CD14-positive monocyte (primary cell): ENCODE measurements at places on chromosomes 2 and 18.

GRCh38 chr2:216720722-216721121 is 25.4 kb upstream of the IGFBP5 start:
- DNase-seq = no peak

- no peak for DNase-seq
Measured at GRCh38 chr2:200258081-200258480, 48.4 kb upstream of the SPATS2L start.

- no peak for DNase-seq
Measured at GRCh38 chr2:104854498-104855220, 744 bp downstream of the POU3F3 start.

DNA sequence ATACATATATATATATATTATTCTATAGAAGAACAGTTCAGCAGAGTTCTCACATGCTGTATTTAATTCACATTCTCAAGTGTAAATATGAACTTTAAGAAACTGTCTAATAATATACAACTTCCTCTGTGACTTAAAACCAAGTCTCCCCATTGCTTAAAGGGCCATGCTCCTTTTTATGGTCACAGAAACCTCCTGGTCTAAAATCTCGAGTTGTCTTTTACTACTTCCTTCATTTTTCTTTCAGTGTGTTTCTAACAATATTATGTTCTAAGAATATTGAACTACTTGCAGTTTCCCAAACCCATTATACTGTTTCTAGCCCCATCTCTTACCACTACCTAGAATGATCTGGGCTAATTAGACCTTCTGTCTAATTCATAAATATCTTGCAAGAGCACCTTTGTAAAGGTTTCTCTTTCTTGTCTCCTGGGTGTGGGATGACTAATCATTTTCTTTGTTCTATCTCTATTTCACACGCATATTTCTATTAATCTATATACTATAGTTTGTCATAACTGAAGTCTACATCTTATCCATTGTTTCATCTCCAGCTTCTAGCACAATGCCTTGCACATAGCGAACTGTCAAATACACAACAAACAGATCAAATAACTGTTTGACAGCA is 48.8 kb downstream of the ERBB4 start:
- DNase-seq = no peak

DNA sequence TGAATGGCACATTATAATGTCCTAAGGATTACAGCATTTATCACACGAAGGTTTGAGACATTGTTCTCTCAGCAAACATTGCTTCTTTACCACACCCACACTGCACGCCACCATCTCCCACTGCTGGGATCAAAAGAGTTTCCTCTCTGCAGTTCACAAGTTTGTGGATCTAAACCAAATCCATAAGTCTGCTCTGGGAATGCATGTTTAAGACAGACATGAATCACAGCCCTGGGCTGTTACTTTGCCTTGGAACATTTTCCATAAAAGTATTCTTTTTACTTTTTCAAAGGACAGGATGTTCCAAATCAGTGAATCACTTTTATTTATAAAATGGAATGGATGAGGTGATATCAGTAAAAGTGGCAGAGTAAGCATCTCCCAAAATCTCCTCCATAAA is 36.1 kb downstream of the STPG4 start:
- no peak for DNase-seq

DNA sequence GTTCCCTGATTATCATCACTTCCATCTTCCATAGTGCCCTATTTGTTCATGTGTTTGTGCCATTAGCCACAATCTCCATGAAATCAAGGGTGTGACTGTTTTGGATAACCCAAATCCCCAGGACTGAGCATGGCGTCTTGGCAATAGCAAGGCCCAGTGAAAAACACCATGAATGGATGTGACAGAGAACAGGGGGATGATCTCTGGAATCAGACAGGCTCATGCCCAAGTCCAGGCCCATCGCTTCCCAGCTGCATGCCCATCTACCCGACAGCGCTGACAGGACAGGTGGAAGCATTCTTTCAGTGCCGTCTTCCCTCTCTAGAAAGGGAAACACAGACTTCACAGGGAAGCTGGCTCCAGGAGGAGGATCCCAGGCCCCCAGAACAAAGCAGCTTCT is 50.0 kb downstream of the HDLBP start:
- no peak for DNase-seq

GRCh38 chr2:208017721-208018120 is 7.6 kb downstream of the PLEKHM3 start:
- DNase-seq = peak; percentile 40

DNA sequence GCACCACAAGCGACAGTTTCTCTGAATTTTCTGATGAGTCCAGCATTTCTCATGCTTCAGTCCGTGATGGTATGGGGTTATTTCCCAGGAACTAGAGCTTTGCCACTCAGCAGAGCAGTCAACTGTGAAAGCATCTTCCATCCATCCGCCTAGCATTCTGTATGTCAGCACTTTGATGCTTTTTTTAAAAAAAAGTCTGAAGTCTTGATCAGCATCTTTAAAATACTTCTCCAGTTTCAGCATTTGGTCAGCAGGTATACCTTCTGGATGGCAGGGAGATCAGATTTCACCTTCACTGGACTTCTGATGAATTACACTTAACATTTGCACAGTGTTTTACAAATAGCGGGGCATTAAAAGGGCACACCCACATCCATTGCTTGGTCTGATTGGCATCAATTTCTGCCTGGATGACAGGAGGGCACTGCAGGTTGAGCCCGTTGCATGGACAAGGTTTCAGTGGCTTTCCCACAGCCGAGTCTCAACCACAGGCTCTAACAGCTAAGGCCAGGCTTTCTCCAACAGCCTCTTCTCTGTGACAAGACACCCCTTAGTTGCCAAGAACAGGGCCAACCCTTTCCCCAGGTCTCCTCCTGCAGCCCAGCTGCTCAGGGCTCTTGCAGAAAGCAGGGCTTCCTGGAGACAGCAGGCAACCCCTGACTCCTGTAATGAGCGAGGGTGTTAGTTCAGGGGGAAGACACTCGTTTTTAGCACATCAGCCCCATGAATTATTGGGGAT is 54.0 kb downstream of the EMILIN2 start:
- no peak for DNase-seq

GRCh38 chr18:28791101-28791500 is 614.2 kb upstream of the CDH2 start:
- DNase-seq = no peak

DNA sequence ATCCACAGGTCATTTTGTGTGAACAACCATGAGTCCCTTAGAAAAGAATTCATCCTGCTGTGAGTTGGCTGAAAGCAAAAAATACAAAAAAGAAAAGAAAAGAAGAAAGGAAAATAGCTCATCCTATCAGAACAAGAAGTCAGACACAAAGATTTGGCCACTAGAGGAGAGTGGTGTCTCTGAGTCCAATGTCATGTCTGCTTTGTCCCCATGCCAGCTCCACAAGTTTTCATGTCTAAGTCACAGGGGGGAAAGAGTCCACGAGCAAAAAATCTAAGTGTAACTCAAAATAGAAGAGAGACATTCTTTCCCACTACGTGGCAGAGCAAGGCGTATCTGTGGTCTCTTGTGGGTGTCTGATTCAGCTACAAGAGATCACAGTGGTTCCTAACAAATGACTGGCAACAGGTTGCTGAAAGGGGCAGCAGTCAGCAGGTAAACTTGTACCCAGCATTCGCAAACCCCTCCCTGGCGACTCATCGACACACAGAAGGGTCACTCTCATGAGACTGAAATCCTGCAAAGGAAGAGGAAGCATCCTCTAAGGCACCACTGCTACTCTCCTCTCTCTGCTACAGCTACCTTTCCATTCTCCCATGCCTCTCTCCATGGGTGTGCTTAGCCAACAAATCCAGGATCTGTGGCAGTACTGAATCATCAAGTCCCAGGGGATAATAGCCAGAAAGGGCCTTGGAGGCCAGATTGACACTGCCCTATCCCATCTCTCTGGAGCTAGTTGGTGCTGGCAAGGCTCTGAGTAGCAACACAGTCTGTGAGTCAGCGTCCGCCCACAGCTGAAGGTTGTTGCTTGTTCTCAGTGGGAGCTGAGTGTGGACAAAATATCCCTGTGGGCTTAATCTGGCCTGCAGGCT is 123.0 kb upstream of the SLC39A10 start:
- peak; percentile 53 for DNase-seq

GRCh38 chr2:37189452-37190153 is 1.1 kb upstream of the SULT6B1 start:
- peak; percentile 69 for DNase-seq

DNA sequence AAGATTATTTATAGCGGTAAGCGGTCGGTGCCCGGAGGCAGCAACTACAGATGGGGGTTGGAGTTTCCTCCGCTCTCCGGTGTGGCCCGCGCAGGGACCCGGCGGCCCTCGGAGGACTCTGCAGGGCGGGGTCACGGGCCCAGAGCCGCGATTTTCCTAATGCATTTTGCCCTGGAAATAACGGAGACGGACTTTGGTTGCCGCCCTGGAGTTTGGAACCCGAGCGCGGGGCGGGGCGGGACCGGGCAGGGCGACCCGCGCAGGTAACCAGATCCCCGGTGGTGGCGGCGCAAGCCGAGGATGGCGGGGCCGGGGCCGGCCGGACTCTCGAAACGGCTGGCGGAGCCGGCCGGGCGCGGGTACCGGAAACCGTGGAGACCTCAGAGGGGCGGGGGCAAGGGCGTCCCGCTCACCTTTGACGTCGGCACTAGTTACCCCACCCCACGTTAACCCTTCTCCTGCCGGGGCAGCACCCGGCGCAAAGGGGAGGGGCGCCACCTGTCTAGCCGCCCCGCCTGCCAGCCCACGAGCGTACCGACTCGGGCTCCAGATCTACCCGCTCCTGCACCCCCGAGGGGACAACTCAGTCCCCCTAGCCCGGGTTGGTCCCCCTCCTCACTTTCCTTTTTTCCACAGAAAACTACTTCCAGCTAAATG is 2.9 kb downstream of the CYP26B1 start:
- no peak for DNase-seq

- DNase-seq = no peak
Measured at GRCh38 chr2:216985658-216986141, 125.8 kb upstream of the TNP1 start.

- DNase-seq = peak; percentile 99
Measured at GRCh38 chr2:157420771-157421323, 23.0 kb downstream of the CYTIP start.

- DNase-seq = no peak
Measured at GRCh38 chr2:60534052-60534685, 19.3 kb downstream of the BCL11A start.

GRCh38 chr2:186879312-186879711 is 30.3 kb upstream of the ZSWIM2 start:
- no peak for DNase-seq

DNA sequence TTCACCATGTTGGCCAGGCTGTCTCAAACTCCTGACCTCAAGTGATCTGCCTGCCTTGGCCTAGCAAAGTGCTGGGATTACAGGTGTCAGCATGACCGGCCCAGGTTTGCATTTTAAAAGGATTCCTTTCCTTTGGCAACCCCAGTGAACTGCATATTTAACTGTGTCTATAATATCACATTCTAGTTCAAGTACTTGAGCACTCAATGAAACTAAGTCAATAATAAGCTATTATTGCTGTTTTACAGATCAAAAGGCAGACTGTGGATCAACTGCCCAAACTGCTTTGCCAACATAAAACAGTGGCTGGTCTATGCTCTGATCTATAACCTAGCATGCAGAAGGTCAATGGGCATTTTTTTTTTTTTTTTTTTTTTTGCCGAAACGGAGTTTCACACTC is 144.5 kb downstream of the USP34 start:
- DNase-seq = no peak

GRCh38 chr2:71610671-71611070 is 157.3 kb downstream of the DYSF start:
- no peak for DNase-seq

GRCh38 chr2:120300385-120300784 is 45.6 kb upstream of the INHBB start:
- no peak for DNase-seq

- peak; percentile 18 for DNase-seq
Measured at GRCh38 chr18:3074087-3074486, 61.1 kb upstream of the LPIN2 start.

DNA sequence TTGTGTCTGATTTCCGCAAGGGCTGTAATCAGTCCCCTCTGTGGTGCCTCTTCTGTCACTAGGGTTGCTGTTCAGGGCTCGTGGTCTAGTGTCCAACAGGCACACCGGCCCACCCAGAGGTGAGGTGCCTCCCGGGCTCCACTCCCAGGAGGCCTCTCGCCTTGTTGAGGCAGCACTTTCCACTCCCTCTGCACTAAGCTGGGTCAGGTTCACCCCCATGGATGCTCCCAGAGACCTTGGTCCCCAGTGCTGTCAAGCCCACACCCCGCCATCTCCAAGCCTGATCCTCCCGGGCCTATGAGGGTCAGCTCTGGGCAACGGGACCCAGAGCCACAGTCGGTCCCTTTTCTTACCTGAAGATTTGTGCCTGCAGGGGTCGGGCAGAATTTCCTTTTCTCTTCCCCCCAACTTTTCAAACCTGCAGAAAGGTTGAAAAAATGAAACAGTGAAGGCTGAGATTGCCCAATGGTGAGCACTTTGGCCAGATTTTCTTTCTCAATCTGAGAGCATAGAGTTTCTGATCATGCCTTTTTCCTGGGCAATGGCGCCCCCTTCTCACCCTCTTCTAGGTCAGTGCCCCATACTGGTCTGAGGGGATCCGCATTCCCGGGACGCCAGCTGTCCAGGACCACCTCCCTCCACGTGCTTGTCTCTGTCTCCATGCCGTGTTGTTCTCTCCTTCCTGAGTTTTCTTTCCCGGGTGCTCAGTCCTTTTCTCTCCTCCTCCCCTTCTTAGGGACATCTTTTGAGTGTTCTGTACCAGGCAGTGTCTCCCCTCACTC is 148.0 kb downstream of the ASB1 start:
- no peak for DNase-seq

DNA sequence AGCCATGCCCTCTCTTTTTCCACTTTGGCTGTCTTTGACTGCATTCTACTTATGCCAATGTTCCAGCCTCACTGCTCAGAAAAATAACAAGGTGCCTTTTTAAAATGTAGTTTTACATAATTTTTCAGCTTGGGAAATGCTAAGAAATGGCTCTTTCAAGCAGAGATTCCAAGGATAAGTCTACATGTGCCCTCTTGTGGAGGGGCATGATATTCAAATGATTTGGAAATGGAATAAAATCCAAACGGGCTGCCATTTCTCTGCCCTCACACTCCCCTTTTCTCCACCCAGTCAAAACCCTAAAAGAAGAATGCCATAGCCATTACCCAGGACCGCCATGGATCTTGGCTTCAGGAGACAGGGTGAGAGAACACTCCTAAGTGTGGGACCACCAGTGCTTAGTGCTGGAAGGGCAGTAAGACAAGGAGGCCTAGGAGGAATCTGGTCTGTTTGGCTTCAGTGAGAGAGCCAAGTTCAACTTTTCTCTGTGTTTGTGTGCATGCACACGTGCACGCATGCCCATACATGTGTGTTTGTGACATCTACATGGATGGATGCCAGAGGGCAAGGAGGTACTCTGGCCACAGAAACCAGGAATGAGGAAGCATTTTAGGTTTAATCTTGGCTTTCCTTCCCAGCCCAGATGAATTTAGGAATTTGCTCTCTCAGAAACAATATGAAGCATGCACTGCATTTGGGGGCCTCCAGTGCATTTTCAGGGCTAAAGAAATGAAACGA is 174.0 kb upstream of the SLC14A2 start:
- no peak for DNase-seq

DNA sequence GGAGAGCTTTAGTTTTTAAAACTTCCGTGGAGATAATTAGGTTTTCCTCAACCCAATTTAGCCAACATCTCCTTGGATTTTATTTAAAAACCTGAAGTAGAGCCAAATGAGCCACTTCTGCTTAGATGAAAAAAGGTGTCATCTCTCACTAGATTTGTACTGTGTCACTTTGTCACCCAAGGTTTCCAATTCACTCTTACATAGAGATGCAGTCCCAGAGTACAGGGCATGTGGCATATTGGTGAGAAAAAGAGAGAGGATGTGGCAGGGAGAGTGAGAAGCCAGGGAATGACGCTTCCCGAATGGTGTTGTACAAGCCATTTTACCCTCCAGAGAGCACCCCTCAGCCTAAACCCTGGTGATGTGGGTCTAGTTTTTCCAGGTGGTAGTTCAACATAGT is 44.4 kb upstream of the CTLA4 start:
- no peak for DNase-seq
